Ovary (tissue), 10 donors: ENCODE measurements at places on chromosomes 7 and 10. TPM values are rescaled to one million over a fixed set of nuclear protein-coding genes. Genes with fewer than 3 reads are reported as not detected.

DNA sequence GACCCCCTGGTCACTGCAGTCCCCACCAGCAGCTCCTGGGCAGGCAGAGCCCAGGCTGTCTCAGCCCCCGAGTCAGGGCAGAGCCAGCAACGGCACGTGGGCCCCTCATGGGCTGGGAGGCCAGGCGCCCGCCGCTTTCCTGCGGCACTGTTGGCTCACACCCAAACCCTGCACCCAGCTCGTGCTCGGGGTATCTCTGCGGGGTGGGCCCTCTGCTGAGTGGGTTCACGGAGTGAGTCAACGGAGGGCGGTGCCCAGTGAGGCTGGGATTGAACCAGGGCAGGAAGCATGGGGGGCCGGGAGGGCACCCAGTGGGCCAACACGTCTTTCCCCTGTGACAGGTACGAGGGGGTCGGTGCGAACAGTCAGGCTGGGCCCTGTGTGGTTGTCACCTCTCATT lies 28.9 kb downstream of the ADAP1 start:
- no peaks in the 10 kb centered on the region for H3K27me3 ChIP-seq
- H3K27ac ChIP-seq: no peak overlapping the region
- no peak overlapping the region for H3K4me3 ChIP-seq
- DNase-seq: peak; percentile 39
- no peaks in the 10 kb centered on the region for H3K36me3 ChIP-seq

GRCh38 chr10:92972886-92973285 lies 87.7 kb upstream of the CYP26C1 start:
- H3K27me3 ChIP-seq: no peaks in the 10 kb centered on the region
- H3K4me3 ChIP-seq: no peak overlapping the region
- no peaks in the 10 kb centered on the region for H3K36me3 ChIP-seq

DNA sequence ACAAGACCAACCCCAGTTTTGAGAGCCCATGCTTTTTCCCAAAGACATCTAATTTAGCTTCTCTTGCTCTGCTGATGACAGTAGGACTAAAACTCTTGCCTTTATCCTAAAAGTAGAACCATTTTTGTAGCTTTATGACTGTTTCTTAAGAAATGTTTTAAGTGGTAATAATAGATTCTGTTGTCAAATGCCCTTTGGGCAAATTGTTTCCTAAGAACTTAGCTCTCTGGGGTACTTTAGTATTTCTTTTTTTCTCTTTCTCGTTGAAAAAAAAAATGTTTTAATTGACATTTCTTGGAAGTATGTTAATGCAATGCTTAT lies 157.4 kb downstream of the ARID5B start:
- H3K4me3 ChIP-seq: no peak overlapping the region
- H3K36me3 ChIP-seq: no peaks in the 10 kb centered on the region
- no peak for DNase-seq
- peaks cover 11% of the 10 kb centered on the region for H3K4me1 ChIP-seq
- H3K27ac ChIP-seq: no peak overlapping the region

DNA sequence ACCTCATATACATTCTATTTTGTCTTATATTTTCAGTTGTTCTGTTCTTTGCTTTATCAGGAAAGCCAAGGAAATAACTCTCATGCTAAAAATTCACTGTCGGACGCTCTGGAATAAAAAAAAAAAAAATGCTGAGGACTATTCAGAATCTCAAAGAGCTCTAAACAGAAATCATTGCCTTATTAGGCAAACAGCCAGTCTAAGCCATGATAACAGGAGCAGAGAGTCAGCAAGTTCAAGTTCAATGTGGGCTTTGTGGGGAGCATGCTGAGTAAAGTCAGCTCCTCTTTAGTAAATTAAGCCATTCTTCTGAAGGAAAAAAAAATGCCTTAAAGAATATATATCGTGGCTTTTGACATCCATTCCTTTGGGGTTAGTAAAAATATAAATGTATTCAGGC lies 13.6 kb upstream of the FAM13C start:
- H3K4me3 ChIP-seq: no peak overlapping the region
- no peak for DNase-seq
- no peaks in the 10 kb centered on the region for H3K4me1 ChIP-seq
- no peaks in the 10 kb centered on the region for H3K36me3 ChIP-seq

DNA sequence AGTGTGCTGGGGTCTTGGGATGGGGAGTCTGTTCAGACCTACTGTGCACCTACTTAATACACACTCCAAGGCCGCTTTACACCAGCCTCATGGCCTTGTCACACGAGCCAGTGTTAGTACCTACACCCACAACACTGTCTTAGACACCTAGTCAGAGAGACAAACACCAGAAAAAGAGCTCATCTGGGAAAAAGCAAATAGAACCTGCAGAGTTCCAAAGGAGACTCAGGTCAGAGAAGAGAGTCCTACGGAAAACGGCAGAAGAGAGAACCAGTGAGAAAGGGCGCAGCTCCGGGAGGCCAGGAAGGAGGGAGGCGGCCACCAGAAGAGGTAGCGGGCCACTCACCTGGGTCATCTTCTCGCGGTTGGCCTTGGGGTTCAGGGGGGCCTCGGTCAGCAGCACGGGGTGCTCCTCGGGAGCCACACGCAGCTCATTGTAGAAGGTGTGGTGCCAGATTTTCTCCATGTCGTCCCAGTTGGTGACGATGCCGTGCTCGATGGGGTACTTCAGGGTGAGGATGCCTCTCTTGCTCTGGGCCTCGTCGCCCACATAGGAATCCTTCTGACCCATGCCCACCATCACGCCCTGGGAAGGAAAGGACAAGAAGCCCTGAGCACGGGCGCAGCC lies 105.3 kb upstream of the TNRC18 start:
- peak overlapping the region; percentile 92 for H3K4me3 ChIP-seq
- H3K27ac ChIP-seq: peak overlapping the region; percentile 100
- H3K4me1 ChIP-seq: peaks cover 22% of the 10 kb centered on the region
- peaks cover 3% of the 10 kb centered on the region for H3K36me3 ChIP-seq
- no peak for DNase-seq

DNA sequence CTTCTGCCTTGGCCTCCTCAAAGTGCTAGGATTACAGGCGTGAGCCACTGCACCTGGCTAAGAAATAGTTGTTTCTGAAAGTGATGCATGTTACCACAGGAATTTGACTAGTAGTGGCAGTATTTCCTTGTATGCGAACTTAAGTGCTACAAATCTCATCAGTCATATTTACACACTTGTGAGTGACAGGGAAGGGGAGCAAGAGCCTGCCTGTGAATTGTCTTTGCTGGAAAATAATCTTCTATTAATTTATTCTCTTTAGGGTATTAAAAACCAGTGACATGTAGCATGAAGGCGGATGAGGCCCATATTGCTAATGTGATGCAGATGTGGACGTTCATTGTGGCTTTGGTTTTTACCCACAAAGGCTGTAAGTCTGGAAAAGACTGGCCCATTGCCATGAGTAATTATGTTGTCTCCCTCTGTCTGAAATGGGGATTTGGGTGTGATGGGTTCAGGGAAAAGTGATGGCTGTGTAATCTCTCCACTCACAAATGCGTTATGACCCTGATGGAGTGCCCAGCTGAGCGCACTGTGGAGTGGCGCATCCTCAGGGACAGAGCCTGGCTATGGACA lies 97.6 kb downstream of the CCNY start:
- H3K36me3 ChIP-seq: no peaks in the 10 kb centered on the region
- H3K27me3 ChIP-seq: no peaks in the 10 kb centered on the region
- no peak overlapping the region for H3K4me3 ChIP-seq
- DNase-seq: no peak
- no peak overlapping the region for H3K27ac ChIP-seq

GRCh38 chr10:50512743-50513416 lies 110.9 kb downstream of the SGMS1 start:
- H3K4me3 ChIP-seq: no peak overlapping the region
- no peak for DNase-seq

DNA sequence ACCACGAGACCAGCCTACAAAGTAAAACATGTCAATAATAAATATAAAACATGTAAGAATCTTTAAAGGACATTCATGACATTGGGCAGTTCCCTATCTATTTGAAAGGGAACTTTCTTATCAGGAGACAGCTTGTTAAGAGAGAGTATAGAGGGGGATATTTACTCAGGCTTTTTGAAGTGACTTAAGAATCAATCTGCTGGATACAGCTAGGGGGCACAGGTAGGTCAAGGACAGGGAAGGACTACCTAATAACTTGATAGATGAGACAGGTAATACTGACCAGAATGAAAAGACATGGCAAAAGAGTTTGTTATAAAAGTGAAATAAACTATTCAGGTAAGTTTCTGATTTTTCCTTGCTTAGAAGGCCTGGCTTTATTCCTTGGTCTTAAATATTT lies 21.8 kb upstream of the LRRD1 start:
- no peaks in the 10 kb centered on the region for H3K4me1 ChIP-seq
- no peak for DNase-seq
- no peak overlapping the region for H3K27ac ChIP-seq
- H3K4me3 ChIP-seq: no peak overlapping the region

GRCh38 chr10:70672165-70673042 lies at the start of gene ADAMTS14:
Gene ADAMTS14 (plus strand): TSS chr10:70672506. CDS start chr10:70672803, 297 bp downstream.
- no peak within 1 kb of the TSS for H3K27ac ChIP-seq
- DNase-seq: no peak
- H3K4me3 ChIP-seq: peak within 1 kb of the TSS; percentile 14
- no peaks in the 10 kb centered on the region for H3K36me3 ChIP-seq

GRCh38 chr10:93755443-93756116 lies 2.2 kb upstream of the LGI1 start:
- no peaks in the 10 kb centered on the region for H3K4me1 ChIP-seq
- no peak overlapping the region for H3K27ac ChIP-seq
- no peaks in the 10 kb centered on the region for H3K36me3 ChIP-seq

DNA sequence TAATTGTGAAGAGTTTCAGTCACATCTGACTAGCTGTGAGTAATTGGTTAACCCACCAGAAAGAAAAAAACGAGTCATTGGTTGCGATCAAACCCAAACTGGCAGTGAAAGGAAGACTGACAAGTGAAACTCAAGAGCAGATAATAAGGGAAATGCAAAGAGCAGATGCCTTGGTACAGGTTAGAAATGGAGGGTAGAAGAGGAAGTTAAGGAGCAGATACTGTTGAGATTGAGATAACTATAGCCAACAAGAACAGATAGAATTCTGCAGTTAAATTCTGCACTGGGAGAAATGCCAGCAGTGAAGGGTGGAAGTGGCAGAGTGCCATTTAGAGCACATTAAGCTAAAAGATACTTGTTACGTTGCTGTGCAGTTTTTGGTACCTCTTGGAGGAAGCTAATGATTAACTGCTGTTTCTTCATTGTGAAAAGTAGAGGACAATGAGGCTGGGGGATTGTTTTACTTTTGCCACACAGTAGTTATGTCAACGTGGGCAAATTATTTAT lies 65.8 kb downstream of the CDK13 start:
- H3K27me3 ChIP-seq: no peaks in the 10 kb centered on the region
- H3K4me1 ChIP-seq: peaks cover 5% of the 10 kb centered on the region
- H3K36me3 ChIP-seq: no peaks in the 10 kb centered on the region
- H3K27ac ChIP-seq: no peak overlapping the region
- DNase-seq: peak; percentile 34

DNA sequence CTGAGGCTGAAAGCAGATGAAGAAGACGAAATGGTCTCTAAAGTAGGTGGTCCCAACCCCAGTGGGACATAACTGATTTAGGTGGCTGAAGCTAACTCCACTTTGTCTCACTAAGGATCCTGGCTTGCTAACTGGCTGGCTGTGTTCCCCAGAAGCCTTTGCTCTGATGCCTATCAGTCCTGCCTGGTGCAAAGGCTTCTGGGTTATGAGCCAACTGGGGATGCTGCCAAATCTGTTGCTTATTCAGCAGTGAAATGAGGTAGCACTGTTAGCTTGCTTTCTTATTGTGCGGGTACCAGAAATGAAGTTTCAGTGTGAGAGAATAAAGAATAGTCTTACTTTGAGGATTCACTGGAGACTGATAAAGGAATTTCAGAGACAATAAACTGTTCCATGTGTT lies 18.1 kb downstream of the PRKG1 start:
- H3K27me3 ChIP-seq: no peaks in the 10 kb centered on the region
- H3K4me3 ChIP-seq: no peak overlapping the region

GRCh38 chr10:32906595-32906994 lies 51.4 kb downstream of the ITGB1 start:
- H3K27ac ChIP-seq: no peak overlapping the region
- no peak overlapping the region for H3K4me3 ChIP-seq
- H3K27me3 ChIP-seq: no peaks in the 10 kb centered on the region
- H3K4me1 ChIP-seq: no peaks in the 10 kb centered on the region
- H3K36me3 ChIP-seq: no peaks in the 10 kb centered on the region

DNA sequence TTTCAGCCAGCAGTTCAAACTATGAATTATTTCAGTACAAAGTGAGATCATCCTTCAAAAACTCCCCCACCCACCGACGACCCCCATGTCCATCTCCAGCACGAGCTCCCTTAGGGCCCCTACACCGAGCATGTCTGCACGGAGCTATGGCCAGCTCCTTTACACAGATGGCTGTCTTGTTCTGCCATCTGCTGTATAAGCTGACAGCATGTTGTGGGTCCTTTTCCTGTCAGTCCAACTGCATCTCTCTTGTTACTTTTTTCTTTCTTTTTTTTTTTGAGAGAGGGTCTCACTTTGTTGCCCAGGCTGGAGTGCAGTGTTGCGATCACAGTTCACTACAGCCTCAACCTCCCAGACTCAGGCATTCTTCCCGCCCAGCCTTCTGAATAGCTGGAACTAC lies 21.6 kb downstream of the NPC1L1 start:
- H3K4me3 ChIP-seq: no peak overlapping the region
- H3K4me1 ChIP-seq: no peaks in the 10 kb centered on the region
- no peaks in the 10 kb centered on the region for H3K27me3 ChIP-seq
- DNase-seq: no peak

- H3K27ac ChIP-seq: no peak overlapping the region
- no peaks in the 10 kb centered on the region for H3K27me3 ChIP-seq
- no peaks in the 10 kb centered on the region for H3K4me1 ChIP-seq
These were observed 41.4 kb downstream of the NEURL1 start for GRCh38 chr10:103534621-103535498.

DNA sequence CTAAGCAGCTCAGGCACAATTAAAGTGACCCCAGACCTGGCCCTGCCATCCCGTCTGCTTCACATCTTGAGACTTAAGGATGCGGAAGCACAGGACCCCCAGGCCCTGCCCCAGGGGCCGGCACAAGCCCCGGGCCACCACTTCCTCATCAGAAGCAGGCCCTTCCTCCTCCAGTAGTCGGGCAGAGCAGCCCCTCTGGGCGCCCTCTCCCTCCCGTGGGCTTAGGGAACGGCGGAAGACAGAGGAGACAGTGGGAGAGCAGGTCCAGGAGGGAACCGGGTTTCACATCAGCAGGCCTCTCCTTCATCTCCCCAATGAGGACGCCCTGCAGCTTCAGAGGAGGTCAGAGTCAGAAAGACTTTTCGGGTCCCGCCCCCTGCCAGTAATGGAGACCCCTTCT lies 135.7 kb upstream of the PPIF start:
- H3K4me1 ChIP-seq: no peaks in the 10 kb centered on the region
- H3K27ac ChIP-seq: no peak overlapping the region
- H3K4me3 ChIP-seq: no peak overlapping the region
- no peak for DNase-seq
- H3K36me3 ChIP-seq: no peaks in the 10 kb centered on the region
- no peaks in the 10 kb centered on the region for H3K27me3 ChIP-seq

AKR1C8 gene
- not detected for total RNA-seq

SEC61G gene
- 110 TPM for total RNA-seq

NT5C2 gene
- 60.5 TPM for total RNA-seq

FAM185A gene
- 11.2 TPM for total RNA-seq

ARL3 gene
- 23.6 TPM for total RNA-seq

PRPS1L1 gene
- total RNA-seq: not detected

MOGAT3 gene
- not detected for total RNA-seq

TMEM209 gene
- total RNA-seq: 14.9 TPM
